GM12891 (cell line): ENCODE measurements at places on chromosomes 6 and 20.

DNA sequence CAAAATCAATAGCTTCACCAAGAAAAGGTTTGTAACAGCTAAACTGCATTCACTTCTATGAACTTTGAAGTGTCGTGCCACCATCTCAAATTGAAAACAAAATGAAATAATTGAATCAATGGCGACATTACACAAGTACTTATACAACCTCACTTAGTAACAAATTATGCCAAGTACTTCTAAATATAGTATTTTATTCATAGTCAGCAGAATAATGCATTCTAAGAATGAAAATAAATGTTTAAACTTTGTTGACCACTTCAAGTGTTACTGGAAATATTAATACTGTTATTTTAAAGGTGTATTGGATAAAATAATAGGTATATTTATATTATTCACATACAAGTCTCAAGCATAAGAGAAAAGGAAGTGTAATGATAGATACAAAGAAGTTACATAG lies 280.1 kb upstream of the HTR1E start:
- no peak for DNase-seq

- no peak for DNase-seq
Observed at GRCh38 chr20:2757969-2758368, 42.5 kb downstream of the CPXM1 start.

- DNase-seq = no peak
Observed at GRCh38 chr6:168938546-168938945, 315.1 kb downstream of the THBS2 start.

DNA sequence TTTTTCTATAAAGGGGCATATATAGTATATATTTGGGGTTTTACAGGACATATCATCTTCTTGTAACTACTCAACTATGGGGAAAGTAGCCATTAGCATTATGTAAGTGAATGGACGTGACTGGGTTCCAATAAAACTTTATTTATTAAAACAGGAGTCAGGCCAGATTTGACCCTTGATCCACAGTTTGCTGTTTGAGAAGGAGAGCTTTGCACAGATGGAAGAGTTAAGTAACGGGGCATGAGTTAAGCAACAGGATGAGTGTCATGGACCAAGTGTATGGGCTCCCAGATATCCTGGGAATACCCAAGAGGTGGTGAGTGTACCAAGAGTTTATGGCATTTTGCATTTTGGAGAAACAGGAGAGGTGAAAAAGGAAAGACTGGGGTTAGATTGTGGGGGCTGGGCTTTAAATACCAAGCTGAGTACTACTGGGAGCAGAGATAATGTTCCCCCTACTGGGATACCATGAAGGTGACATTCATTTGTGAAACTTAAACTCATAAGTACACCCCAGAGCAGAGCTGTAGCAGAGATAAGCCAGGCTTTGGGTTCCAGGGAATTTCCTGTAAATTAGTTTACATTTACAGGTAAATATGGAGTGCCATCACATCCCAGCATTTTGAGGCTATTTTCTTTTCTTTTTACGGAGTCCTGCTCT lies 18.5 kb upstream of the SCUBE3 start:
- DNase-seq = no peak

GRCh38 chr20:3000852-3001523 lies 42.4 kb upstream of the GNRH2 start:
- no peak for DNase-seq

DNA sequence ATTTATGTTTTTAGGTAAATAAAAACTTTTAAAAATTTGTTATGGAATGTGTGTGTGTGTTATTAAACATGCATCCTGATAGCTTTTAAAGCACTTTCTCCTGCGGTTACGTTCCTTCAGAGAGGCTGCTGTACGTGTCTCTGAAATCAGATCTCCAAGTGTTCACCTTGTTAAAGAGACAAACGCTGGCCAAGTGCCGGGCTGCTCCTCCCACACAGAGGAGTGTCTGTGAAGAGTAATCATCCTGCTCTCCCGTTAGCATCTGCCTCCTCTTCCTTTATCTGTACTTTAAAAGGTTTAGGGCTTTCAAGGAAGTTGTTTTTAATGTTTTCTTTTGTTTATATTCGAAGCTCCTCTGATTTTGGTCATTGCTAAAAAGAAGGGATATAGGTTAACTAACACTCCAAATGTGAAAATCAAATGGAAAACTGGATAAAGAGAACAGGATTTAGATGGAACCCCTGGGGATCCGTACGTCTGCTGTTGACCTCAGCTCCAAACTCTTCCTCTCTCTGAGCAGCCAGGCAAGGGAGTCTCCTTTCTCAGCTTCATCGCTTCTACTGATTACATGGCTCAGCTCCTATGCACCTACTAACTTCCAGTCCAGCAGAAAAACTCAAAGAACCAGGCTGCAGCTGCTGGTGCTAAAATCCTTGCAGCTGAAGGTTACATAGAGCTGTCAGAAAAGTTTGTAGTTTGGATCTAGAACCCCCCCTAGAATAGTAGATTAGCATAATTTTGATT lies 20.0 kb downstream of the IRF4 start:
- DNase-seq = no peak

DNA sequence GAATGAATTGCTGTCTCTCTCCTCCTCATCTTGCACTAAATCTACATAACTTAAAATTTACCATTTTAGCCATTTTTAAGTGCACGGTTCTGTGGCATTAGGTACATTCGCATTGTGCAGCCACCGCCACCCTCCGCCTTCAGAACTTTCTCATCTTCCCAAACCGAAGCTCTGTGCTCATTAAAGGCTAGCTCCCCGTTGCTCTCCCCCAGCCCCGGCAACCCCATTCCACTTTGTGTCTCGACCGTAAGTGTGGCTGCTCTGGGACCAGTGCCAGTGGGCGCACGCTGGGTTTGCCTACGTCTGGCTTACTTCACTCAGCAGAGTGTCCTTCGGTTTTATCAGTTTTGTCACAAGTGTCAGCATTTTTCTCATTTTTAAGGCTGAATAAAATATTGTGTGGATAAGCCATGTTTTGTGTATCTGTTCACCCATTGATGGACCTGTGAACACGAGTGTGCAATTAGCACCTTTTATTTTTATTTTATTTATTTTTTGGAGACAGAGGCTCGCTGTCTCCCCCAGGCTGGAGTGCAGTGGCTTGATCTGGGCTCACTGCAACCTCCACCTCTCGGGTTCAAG lies 16.8 kb downstream of the SLC17A9 start:
- no peak for DNase-seq

DNA sequence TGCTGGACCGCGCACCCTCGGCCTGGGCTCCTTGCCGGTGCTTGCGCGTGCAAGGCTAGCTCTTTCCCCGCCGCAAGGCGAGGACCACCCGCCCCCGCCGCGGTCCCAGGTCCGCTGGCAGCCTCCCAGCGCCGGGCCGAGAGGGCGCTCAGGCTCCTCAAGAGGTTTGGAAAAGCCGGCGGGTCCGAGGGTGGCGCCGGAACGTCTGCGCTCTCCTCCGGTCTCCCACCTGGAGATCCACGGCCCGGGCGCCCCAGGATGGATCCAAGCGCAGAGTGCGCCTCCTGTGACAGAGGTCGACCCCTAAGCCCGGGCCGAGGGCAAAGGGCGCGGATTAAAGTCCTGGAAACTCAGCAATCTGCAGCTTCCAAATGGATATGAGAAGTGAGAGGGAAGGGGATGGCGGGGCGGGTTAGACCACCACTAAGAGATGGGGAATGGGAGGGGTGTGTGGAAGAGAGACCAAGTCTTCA lies 575 bp upstream of the MICAL1 start:
- DNase-seq = no peak

GRCh38 chr20:22825546-22825945 lies 209.6 kb upstream of the SSTR4 start:
- no peak for DNase-seq

DNA sequence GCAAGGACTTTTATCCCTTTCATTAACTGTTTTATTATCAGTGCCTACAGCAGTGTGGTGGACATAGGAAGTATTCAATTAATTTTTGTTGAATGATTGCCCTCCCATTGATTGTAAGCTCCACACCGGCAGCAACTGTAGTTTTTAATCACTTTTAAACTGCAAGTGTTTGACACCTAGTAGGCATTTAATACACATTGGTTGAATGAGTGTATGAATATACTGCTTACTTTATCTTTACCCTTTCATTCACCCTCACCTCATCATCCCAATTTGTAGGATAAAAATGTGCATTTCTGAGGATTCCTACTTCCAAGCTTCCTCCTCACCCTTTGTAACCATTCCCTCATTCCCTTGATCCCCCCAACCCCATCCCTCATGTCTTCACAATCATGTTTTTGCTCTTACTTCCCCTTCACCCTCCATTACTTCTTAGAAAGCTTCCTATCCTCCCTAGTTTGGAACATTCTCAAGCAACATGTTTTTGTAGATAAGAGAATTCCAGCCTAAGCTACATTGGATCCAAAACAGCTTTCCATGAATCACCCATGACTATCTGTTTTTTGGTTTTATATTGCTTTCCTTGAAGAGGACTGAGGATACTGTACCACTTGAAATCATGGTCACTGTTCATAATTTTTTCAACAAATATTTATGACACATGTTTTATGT lies 955 bp upstream of the SLC26A8 start:
- DNase-seq = no peak

- no peak for DNase-seq
Observed at GRCh38 chr20:18372296-18372695, 84.0 kb downstream of the ZNF133 start.

DNA sequence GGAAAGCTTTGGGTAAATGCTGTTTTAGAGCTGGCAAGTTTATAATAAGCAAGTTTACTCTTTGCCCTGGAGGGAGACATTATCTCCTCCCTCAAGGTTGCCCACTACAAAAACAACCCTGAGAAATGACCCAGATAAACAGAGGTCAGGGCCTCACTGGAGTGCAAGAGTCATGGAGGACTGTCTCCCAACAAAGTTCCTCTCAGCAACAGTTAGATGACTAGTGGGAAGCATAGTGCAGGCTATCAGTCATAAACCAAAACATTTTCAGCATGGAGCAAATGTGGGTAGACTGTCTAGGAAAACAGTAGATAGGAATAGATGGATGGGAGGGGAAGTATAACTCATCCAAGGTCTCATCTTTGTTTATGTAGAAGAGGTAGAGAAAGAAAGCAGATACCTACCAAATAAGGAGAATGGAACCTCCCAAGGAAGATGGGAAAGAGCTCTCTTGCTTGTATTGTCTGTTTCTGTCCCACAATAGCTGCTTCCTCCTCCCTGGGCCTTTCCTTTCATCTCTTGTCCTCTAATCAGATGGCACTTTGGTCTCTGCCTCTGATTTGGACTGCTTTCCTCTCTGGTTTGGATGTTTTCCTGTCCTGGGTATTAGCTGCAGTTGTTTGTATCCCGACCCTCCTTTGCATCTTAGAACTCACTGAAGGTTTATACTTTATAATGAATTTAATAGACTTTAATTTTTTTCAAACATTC lies 95.4 kb downstream of the WASF1 start:
- DNase-seq = no peak

DNA sequence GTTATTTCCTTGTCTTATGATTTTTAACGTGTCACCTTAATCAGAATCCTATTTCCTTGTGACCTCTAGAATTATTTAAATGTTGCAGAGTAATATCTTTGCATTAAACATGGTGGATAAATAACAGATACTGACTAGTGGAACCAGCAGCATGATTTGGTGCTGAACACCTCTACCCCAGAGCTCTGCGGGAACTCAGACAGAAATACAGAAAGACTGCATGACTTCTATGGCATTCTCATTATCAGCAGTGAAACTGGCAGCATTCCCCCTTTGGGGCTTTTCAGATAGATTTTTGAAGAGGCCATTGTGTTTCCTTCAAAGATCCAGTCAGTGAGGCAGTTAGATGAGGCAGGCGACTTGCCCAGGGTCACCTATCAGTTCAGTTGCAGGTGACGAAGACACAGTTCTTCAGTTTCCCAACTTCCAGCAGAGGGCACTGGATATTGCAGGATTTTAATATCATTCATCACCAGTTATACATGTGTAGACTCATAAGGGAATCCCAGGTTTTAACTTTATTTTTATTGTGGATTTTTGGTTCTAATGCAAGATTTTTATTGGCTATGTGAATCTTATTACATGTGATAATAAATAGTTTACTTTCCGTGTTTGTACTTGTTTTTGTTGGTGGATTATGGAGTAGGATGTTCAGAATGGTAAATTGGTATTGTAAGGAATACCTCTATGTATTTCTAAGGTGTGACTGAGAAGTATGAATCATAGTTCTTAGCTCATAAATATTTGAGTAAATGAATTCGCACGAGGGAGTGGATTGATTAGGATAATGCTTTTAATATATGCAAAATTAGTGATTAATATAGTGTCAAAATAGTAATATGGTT lies 81.3 kb downstream of the AFDN start:
- DNase-seq = no peak

- DNase-seq = no peak
Observed at GRCh38 chr20:51985013-51985415, 182.7 kb upstream of the SALL4 start.

- DNase-seq = no peak
Observed at GRCh38 chr6:144659202-144660182, 374.4 kb downstream of the UTRN start.

GRCh38 chr6:158095031-158095430 lies 73.0 kb downstream of the SERAC1 start:
- DNase-seq = no peak

DNA sequence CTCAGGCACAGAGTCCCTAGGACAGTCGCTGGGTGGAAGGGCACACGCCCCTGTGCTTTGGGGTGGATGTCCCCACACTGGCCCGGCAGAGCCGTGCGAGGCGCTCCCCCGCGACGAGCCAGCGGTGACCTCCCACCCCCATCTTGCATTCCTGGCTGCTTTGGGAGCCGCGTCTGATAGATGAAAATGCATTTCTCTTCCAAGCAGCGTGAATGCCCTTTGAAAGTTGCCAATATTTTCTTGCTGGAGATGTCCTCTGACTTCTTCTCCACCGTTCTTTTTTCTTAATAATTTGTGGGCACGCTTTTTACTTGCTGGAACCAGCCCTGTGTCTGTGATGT lies 29.9 kb downstream of the COL20A1 start:
- DNase-seq = no peak

- DNase-seq = no peak
Observed at GRCh38 chr20:58112017-58112781, 116.3 kb downstream of the ANKRD60 start.

GRCh38 chr20:32462900-32463641 lies 104.9 kb downstream of the ASXL1 start:
- DNase-seq = no peak

DNA sequence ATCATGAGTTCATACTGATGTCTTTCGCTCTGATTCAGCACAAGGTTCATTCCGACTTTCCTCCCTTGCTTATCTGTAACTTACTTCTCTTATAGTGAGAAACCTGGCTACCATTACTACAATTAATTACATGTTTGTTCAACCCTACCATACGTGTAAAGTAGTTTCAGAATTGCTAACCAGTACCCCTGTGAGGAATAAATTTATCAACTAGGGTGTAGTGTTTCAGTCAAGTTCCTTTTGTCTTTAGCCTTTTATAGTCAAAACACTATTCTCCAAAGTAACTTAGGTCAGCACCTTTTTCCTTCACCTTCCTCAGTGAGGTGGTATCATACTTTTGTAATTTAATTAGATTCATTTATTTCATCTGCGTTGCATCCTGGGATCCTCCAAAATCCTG lies 64.9 kb downstream of the MAP3K4 start:
- DNase-seq = no peak

- no peak for DNase-seq
Observed at GRCh38 chr6:131949620-131949908, 1.6 kb downstream of the CCN2 start.
